ENCODE measurements at places on chromosomes 12 and 14.

DNA sequence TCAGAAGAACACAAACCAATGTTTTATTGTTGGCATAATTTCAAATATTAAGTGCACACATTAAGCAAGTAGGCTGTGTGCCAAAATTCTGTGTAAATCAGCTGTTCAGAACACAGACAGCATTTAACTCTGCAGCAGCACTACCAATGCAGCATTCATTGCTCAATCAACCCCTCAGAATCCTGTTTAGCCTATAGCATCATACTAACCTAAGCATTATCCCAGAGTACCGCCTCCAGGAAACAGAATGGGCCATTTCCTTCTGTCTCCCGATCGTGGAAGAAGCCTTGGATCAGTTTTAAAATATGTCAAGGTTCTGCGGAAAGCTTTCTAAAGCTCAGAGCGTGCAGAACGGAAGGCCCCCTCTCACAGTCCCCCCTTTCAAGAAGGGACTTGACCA lies 3.3 kb downstream of the IL26 start:
- no peak for DNase-seq

- DNase-seq = no peak
These were observed 586 bp downstream of the TTC6 start for GRCh38 chr14:37595809-37596621.

GRCh38 chr12:75437564-75437963 lies 43.0 kb upstream of the GLIPR1 start:
- DNase-seq = no peak

- no peak for DNase-seq
These were observed 4.5 kb upstream of the GLIPR1 start for GRCh38 chr12:75476071-75476470.

GRCh38 chr14:73717266-73717665 lies 3.1 kb upstream of the PNMA1 start:
- DNase-seq = no peak

DNA sequence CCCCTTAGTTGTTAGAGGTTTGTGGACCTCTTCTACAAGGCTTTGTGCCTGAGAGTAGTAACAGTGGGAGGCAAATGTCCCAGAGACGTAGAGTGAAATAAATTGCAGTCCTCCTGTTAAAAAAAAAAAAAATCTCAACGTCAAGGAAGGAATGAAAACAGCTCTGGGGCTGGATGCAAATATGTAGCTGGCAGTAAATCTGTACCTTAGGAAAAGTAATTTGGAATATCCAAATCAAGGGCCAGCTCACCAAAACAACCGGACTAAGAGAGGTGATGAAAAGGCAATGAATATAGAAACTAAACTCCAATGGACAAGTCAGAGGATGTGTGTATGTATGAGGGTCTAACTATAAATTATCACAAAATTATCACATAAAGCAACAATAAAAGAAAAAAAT lies 27.0 kb downstream of the SINHCAF start:
- DNase-seq = no peak

DNA sequence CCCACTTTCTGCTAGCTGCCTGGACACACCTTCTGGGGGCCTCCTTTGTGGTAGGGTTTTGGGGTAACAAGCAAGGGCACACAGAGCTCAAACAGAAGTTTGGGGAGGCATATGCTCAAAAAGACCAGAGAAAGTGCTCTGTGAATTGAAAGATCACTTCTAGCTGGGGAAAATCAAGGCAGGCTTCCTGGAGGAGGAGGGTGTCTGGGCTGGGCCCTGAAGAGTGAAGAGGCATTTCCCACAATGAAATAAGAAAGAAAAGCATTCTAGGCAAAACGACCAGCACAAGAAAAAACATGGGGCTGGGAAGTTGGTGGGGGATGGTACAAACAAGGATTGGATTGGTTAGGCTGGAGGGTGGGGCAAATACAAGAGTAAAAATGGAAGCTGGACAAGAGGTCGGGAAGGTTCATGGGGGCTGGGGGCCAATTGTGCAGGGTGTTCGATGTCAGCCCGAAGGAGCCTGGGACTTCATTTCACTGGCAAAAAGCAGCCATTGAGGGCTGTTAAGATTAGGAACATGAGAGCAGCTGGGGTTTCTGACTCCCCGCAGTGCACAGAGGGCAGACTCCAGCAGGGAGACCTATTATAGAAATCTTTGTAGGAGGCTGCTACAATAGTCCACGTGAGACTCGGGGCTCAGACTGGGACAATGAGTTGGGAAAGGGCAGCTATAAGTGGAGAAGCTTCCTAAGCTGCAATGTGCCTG lies 51.5 kb upstream of the CMKLR1 start:
- no peak for DNase-seq

DNA sequence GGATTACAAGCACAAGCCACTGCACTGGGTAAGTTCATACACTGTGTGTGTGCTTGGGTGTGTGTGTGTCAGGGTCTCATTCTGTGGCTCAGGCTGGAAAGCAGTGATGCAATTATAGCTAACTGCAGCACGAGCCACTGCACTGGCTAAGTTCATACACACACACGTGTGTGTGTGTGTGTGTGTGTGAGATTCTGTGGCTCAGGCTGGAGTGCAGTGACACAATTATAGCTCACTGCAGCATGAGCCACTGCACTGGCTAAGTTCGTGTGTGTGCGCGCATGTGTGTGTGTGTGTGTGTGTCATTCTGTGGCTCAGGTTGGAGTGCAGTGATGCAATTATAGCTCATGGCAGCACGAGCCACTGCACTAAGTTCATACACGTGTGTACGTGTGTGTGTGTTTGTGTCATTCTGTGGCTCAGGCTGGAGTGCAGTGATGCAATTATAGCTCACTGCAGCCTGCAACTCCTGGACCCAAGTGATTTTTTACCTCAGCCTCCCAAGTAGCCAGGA lies 85.4 kb downstream of the HECTD1 start:
- no peak for DNase-seq

- no peak for DNase-seq
These were observed 45.1 kb downstream of the FAM222A start for GRCh38 chr12:109758426-109759420.

GRCh38 chr12:109440851-109441490 lies 36.1 kb downstream of the KCTD10 start:
- no peak for DNase-seq

DNA sequence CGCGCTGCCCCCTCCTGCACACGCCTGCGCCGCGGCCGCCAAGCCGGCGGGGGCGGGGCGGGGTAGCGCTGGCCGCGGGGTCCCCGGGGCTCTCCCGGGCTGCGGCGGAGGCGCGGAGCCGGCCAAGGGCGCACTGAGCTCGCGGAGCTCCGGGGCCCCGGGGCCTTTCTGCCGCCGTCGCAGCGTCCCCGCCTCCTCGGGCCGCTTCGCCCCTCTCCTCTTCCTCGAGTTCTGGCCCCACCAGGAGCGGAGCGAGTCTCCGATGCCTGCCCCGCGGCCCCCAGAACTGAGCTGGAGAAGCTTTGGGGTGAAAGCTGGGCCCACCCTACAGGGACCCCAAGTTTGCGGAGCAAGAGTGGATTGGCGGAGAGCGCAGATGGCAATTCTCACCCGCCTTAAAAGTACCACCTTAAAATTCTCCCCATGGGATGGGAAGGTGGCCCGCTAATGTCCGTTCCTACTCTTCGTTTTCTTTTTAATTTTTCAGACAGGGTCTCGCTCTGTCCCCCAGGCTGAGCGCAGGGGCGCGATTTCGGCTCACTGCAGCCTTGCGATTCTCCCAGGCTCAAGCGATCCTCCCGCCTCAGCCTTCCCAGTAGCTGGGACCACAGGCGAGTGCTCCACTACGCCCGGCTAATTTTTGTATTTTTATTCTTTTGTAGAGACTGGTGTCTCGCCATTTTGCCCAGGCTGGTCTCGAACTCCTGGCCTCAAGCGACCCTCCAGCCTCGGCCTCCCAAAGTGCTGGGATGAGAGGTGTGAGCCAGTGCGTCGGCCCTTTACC lies 129.6 kb downstream of the NDUFA12 start:
- no peak for DNase-seq

- DNase-seq = no peak
These were observed 174.9 kb downstream of the PIK3C2G start for GRCh38 chr12:18436170-18436569.

DNA sequence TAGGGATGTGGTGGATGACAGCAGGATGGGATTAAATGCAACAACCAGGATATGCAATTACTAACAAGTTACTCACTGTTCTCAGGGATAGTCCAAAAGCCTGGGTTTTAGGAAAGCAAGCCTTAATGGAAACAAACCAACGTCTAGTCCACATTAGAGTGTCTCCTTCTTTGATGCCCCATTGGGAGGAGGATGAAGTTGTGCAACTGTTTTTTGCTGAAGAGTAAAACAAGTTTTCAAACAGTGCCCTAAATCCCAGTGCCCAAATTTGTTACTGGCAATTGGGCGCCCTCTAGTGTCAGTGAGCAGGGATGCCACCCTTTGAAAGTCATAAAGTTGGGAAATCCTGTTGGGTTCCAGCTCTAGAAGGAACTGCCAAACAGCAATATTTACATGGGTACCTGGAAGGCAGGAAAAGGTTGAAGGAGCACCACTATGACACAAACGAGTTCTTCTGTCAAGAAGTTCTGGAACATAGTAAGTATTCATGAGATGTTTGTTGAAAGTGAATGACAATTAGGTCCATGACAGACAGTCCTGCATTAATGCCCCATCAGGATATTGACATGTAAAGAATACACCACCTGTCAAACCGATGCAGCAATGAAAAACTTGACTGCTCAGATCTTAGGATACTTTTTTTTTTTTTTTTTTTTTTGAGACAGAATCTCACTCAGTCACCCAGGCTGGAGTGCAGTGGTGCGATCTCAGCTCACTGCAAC lies 11.1 kb upstream of the DPF3 start:
- DNase-seq = peak; percentile 38

DNA sequence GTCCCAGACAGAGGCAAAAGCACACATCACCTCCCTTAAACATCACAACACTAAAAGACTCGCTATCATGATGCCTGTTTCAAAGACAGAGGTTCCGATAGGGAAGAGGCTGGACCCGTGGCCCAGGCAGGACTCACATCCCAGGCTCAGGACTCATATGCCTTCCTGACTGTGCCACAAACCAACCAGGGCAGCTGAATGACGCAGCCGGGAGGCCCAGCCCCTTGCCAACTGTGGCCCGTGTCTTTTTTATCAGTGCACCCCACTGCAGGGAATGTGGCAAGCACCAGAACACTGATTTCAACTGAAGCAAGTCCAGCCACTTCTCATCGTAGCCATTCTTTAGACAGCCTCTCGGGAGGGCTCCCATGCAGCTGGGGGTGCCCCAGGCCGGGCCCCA lies 132.3 kb downstream of the KSR2 start:
- DNase-seq = no peak

- DNase-seq = no peak
These were observed 64.6 kb downstream of the SUSD6 start for GRCh38 chr14:69675877-69676416.

DNA sequence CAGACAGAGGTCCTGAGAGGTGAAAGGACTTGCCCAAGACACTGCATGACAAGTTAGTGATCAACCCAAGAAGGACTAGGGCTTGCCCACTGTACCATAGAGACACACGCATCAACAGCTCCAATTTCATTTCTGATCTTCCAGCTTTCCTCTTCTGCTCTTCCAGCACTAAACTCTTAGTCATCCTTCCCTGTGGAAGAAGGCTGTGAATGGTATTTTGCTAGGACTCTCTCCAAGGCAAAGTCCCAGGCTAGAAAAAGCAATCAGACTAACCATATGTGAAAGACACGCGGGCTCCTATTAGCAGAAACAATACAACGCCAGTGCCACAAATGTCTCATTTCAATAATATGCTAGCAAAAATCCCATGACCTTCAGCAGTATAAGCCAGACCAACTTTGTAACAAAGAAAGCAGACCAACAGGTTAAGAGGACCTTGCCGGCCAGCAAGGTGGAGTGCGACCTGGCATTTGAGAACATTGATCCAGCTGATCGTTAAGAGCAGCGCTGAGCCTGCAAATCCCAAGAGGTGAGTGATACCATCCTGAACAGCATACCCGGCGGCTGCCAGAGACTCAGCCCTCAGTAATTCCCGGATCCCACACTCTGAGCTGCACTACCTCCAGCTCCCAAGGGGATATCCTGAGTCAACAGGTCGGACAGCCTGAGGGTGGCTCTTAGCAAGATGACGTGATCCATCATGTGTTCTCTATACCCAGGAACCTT lies 132.5 kb downstream of the FOXN3 start:
- no peak for DNase-seq

DNA sequence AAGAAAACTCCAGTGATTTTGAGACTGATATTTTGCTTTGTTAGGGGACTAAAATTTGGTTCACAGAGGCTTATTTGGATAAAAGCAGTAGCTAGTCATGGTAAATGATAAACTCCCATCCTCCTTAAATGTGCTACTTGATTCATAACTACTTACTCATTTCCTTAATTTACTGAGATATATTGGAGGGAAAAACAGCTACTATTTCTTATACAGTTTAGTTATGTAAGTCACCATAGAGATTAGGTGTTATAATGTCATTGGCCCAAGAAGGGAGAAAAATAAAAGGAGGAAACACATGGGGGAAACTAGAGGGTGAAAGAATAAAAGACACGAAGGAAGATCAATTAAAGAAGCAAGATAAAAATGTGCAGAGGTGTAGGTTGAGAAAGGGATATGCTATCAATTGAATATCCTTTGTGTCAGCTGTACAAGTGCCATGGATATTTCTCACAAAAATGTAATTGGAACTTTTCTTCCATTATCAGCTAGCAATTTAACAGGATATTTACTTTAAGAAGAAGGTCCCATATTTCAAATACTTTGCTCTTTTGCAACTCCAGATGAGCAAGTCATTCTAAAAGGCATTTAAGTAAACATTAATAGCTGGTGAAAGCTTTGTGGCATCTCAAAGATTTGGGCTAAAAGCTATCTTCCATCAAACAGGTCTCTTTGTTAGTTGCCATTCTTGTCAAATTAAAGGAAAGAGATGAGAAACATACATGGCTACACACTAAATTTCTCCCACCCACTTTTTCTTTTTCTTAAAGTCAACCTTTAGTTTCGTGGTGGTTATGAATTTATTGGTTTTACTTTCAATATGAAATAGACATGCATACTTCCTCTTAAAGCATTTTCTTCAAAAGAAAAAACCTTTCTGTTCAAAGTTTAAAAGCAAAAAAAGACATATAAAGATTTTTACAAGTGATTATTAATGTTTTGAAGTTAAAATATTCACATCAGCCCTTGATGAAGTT lies 439.5 kb downstream of the CCER1 start:
- no peak for DNase-seq

DNA sequence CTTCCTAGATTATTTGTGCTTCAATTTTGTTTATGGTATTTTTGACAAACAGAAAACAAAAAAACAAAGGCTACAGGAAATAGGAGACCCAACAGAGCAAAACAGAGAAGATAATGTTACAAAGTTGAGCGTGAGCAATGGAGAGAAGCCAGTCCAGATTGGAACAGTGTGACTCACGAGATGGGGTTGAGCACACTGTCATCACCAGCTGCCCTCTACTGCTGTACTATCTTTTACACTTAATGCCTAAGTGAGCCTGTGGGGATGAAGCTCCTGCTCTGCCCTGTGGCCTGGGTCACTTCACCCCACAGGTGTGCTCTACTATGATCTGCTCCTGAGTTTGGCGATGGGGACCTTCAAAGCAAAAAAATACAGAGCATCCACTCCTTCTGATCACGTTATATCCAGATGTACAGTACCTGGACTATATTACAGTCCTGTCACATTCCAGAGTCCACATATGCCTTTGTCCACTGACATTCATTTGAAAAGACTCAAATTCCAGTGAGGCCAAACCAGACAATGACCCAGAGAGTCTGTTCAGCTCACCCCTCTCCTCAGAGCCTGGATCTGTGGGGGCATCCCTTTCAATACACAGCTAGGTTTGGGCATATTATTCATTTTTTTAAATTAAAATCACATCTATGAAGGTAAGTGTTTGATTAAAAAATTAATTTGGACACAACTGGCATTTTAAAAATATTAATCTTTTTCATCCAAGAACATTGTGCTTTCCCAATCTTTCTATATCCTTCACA lies 4.4 kb downstream of the IPO8 start:
- DNase-seq = no peak

- no peak for DNase-seq
These were observed 163.0 kb upstream of the PELI2 start for GRCh38 chr14:55955175-55955574.

Data from hippocampal formation (tissue), 2 donors.